ENCODE measurements at places on chromosomes 3 and 15.

DNA sequence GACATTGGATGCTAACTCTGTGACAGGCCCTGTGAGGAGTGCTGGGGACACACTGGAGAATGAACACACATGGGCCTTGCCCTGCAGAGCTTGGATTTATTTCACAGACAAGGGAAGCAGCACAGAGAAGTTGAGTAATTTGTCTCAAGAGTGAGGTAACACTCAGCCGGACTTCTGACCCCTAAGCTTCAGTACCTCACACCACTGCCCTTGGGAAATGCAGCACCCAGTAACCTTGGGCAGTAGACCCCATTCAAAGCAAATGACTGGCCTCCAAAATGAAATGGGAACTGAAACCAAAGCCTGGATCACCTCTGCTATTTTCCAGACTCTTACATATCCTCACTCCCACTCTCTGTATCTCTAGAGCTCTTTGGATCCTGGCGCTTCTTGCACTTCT lies 37.3 kb downstream of the RFT1 start:
- DNase-seq: no peak

DNA sequence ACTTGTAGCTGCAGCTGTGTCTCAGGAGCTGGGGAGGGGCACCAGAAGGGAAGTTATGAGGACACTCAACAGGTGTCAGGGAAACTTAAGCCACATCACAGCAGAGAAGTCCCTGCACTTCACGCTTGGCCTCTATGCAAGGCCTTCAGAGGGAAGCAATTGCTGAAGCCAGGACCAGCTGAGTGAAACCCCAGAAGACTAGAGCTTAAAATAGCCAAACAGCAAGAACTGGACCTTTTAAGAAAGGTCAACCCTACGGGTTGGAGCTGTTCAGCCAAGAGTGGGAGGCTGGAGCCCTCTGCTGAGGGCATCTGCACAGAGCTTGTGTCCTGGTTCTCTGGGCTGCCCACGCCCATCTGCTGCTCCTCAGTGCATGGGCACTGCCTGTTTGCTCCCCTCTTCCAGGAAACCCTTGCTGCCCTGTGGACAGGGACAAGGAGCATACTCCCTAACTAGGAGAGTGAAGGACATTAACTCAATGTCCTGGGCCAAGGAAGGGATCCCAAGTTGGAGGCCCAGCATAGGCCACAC lies 3.9 kb upstream of the GRAMD2A start:
- DNase-seq: no peak

GRCh38 chr3:139260041-139260486 lies 83.8 kb upstream of the MRPS22 start:
- DNase-seq: no peak

DNA sequence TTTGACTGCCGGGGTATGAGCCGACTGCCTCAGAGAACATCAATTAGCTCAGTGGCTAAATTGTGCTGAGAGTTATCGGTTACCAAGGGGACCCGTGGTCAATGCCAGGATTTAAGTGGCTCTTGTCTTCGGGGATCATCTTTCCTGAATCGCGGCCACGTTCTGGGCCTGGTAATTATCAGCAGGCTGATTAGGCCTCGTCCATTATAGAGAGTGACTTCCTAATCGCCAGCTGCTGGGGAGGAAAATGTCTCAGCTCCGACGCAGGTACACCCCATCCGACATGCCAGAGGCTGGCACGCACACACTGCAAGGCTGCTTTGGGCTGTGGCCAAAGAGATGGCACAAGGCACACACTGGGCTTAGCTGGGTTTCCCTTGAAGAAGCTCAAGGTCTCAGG lies 10.6 kb downstream of the TRH start:
- DNase-seq: no peak

Data from T-helper 22 cell (primary cell).